SW480 (cell line): ENCODE measurements at places on chromosomes 12 and 14.

DNA sequence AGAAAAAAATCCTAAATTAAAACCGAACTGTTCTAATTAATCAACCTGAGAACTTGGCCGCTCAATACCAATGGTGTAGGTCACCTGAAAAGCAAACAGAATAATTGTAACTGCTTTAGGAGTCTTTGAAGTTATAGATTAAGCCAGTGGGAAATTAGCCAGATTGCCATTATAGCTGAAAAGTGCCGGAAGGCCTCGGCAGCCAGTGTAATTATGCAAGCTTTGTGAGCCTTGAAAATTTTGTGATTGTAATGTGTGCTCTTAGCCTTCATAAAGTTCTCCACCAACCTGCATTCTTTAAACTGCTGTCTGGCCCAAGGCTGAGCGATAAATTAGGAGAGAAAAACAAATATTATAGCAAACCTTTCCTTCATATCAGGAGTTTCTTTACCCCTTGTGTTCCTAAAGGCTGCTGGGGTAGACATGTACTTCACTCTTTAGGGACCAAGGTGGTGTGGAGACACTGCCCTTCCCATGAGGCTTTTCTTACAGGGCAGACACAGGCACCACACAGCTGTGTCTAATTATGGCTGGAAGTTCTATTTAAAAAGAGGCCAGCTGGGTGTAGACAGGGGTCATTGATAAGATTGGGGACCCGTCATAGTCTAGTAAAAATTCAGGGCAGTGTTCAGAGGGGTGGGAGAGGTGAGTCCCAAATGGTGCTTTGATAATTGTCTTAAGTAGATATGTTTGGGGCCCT lies 991.2 kb downstream of the FLRT2 start:
- no peak for DNase-seq

DNA sequence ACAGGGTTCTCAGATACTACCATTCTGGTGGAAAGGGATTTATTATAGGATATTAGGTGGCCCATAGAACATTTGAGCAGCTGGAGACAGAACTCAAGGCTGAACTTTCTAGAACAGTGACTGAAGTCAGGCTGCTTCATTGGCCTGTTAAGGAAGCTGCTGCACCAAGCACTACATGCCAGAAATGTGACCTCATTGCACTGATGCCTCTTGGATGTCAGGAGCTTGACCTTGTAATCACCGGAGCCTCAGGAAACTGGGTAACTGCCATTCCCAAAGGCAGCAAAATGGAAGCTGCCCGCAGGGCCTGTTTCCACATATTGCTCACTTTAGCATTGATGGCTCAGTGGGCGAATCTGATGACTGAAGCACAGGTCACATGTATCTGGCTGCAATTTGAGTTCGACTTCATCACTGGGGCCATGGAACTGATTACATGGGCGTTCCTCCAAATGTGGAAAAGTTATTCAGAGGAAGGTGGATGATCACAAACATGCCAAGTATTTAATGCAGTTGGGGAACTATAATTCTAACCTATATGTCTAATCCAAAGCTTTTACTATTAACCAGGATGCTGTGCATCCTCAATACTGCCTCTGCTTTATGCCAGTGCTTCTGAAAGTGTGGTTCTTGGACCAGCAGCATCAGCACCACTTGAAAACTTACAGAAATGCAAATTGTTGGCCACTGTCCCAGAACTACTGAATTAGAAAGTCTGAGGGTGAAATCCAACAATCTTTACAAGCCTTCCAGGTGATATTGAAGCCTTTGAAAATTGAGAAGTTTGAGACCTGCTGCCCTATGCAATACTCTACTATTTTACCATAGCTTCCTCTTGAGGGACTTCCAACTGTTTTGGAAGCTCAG lies 337.2 kb upstream of the NAV3 start:
- DNase-seq: no peak

DNA sequence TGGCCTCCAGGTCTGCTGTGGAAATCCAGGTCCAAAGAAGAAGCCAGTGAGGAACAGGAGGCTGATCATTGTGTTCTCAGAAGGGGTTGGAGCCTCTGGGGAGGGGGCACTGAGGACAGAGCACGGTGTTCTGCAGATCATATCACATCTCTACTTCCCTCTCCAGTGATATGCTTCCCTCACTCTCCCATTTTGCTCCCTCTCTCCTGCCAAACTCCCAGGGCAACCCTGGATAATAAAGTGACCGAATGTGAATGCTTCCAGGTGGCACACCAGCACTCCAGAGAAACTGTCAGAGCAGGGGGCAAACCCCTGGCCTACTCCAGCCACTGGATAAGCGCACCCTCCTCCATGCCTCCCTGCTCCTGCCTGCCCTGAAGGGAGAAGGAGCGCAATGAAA lies 57.8 kb downstream of the DPF3 start:
- no peak for DNase-seq

DNA sequence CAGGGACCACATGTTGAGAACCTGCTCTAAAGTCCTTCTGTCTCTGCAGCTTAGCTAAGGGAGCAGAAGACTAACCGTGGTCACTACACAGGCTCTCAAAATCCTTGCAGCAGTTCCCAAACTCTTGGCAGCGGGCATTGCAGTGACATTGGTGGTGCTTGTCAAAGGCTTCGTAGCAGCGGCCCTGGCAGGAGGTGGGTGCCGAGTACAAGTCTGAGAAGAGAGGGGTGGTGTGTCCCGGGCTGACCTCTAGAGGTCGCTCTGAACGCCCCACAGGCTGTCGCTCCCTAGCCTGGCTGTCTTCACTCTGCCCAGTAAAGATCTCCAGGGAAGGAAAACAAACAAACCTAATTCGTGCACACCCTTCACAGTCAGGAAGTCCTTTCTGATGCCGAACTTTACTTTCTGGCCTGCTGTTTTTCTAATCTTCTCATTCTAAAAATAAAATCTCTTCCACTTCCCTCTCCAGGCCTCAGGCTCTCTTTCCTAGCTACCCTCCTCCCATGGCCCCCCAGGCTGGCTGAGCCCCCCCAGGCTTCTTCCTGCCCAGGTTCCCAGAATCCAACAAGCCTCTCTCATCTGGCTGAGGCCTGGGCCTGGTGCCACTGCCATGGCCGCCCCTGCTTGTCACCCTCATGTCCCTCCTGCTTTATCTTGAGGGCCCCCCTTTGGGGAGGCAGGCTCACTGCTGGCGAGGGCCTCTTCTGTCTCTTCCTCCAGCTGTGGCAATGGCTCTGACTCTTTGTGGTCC lies 7.7 kb downstream of the ENDOU start:
- peak; percentile 75 for DNase-seq

- DNase-seq: no peak
These were observed 3.6 kb downstream of the SCAF11 start for GRCh38 chr12:45986641-45987339.

- peak; percentile 59 for DNase-seq
These were observed 10.7 kb upstream of the STX2 start for GRCh38 chr12:130849561-130850417.

DNA sequence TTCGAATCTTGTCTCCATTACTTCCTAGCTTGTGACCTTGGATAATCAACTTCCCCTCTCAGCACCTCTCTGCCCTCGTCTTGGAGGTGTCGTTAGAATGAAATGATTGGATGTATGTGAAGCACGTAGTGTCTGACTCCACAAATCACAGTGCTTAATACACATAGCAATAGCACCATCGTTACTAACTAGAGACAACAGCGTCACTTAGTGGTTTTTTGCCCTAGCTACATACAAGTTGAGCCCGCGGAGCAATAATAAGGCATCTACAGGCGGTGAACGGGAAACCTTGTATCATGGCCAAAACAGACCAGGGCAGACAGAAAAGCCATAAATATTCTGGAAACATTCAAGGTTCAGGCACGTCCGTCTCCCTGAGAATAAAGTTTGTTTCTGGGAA lies 154.9 kb downstream of the ASCL4 start:
- DNase-seq: peak; percentile 19

DNA sequence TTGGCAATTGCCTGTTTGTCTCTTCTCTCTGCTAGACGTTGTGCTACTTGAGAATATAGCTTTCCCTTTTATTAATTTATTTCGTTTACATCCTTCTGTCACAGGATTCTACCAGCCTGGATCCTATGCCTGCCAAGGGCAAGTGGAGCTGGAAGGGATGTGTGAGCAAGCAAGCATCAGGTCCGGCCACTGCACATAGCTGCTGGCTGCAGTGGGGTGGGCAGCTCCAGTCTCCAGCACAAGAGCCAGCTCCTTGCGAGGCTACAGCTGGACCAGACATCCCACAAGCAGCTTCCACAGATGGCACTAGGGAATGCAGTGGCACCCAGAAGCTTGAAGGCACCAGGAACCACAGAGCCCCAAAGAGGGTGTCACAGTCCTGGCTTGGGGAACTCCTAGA lies 225.0 kb downstream of the KCNC2 start:
- DNase-seq: no peak

- peak; percentile 81 for DNase-seq
These were observed 52.4 kb upstream of the CDKN3 start for GRCh38 chr14:54344445-54344844.

- peak; percentile 55 for DNase-seq
These were observed 595 bp upstream of the METAP2 start for GRCh38 chr12:95473231-95473883.

GRCh38 chr12:46219877-46220655 lies 48.8 kb downstream of the SLC38A1 start:
- peak; percentile 80 for DNase-seq

DNA sequence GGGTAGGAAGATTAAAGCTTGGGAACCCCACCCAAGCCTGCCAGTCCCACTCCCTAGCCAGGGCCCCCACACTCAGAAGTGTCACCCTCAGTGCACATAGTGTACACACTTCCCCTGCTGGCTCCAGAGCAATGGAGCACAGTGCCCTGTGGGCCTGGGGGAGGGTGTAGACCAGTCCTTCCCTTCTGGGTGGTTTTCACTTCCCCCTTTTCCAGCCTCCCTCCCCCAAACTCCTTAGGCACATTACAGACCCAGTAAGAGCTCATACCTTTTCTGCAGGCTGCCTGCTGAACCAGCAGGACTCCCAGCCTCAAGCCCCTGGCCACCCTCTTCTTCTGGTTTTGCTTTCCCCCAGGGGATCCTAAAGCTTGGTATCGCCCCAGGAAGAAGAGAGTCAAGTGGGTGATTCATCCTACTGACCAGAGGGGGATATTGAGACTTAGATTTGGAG lies at the start of gene ZNF385A:
Gene ZNF385A, minus strand, starts transcription at position 143 of the 451 bp plus-strand sequence. CDS start 219 bp downstream, outside the sequence.
- no peak for DNase-seq

DNA sequence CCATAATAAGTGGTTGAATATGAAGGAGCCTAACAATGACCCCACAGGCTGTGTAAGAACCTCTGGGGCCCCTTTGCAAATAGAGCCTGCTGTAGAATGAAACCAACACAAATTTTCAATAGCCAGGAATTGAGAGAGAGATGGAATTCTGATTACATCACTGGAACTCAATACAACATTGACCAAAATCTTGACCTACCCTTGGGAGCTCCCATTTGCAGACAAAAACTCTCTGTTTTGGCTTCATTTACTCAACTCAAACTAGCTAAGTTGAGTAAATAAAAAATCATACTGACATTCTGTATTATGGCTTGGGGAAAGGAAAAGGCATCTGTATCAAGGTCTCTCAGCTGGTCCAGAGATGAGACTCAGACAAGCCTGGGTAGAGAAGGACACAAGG lies 91.0 kb downstream of the TBX3 start:
- no peak for DNase-seq

DNA sequence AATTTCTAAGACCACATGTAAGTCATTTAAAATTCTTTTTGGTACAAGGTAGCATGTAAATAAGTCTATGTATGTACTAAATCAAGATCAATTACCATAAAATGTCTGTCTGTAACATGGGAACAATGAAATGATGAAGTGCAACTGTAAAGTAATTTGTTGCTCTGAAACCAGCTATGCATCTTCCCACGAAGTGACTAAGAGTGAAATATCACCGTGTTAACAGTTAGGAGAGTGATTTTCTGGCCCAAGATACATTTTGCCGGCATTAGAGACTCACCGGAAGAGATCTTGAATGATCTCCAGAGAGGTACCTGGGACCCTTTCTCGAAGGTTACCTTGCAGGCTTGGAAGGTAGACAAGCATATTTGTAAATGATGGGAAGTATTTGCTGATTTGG lies 105.8 kb downstream of the SAMD4A start:
- no peak for DNase-seq

DNA sequence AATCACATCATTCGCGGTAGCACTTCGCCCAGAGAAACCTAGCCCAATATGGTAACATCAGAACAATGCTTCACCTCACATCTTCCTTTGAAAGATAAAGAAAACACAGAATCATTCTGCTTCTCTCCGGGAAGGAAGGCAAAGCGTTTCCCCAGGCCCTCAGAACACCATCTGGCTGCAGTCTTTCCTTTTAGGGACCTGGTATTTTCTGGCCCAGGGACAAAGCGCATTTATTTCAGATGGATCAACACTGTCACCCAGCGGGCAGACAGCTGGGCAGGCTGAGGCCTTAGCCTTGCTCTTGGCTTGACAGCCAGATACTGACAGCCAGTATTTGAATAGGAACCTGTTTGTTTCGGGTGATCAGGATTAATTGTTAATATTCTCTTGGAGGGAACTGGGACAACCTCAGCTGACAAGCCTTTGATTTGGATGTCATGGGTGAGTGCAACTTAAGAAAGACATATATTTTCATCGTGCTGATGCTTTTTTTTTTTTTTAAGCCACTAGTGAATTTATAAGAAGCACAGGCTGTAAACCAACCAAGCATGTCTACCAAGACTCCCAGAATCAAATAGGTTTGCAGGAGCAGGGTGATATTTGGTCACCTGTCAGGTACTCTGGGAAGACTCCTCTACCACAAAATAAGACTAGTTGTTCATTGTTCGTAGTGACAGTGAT lies 118.9 kb downstream of the VEZT start:
- DNase-seq: peak; percentile 60

DNA sequence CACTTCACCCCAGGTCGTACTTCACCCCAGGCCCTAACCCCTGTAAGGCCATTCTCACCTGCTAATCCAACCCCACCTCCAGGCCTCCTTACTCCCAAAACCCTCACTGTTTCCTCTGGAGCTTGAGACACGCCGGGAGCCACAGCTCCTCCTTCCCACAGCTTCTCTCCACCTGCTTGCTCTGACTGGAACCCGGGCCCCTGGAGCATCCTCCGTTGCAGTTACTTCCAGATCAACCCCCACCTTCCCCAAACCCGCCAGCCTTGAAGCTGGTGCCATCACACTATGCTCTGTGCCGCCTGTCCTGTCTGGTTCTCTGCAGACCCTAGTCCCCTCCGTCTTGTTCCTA lies 34.6 kb upstream of the PPP2R5C start:
- DNase-seq: no peak

GRCh38 chr14:100673807-100674154 lies 52.9 kb upstream of the DLK1 start:
- DNase-seq: no peak

GRCh38 chr14:70009961-70010360 lies 130.7 kb downstream of the SMOC1 start:
- no peak for DNase-seq

DNA sequence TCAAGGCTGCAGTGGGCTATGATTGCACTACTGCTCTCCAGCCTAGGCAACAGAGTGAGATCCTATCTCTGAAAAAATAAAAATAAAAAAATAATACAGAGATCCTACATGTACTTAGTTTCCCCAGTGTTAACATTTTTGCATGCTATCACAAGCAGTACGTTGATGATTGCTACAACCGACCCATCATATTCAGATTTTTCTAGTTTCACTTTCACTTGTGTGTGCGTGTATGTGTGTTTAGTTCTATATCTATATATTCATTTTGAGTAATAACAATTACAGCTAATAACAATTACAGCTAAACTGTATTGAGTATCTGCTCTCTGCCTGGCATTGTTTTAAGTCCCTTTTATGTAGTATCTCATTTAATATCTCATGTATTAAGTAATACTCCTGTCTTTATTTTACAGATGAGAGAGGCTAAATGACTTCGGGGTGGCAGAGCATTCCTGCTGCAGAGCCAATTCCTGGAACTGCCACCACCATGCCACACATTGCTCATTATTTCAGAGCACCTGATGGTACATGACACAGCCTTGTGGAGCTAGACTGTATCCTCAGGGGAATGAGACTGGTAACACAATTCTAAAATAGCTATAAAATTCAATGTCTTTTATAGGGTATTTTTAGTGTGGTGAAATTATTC lies 153.1 kb downstream of the BCAT1 start:
- peak; percentile 34 for DNase-seq
